Spinal cord (tissue), 10 donors: ENCODE measurements at places on chromosomes 7 and 10. TPM values are rescaled to one million over a fixed set of nuclear protein-coding genes. Genes with fewer than 3 reads are reported as not detected.

- H3K27ac ChIP-seq = no peak overlapping the region
- no peak overlapping the region for H3K4me3 ChIP-seq
- H3K27me3 ChIP-seq = no peaks in the 10 kb centered on the region
- peaks cover 34% of the 10 kb centered on the region for H3K4me1 ChIP-seq
Measured at GRCh38 chr7:47400741-47401206, 181.1 kb downstream of the TNS3 start.

DNA sequence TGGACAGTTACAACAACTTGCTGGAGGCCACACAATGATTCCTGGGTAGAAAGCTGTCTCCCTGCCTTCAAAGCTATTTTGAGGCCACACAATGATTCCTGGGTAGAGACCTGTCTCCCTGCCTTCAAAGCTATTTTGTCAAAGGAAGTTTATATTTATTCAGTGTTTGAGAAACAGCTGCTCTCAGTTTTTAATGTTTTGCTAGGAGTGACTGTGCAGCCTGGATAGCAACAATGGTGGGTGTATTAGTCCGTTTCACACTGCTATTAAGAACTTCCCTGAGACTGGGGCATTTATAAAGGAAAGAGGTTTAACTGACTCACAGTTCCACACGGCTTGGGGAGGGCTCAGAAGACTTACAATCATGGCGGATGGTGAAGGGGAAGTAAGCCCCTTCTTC, 3.9 kb upstream of the SGPL1 start:
- no peaks in the 10 kb centered on the region for H3K27me3 ChIP-seq
- DNase-seq = no peak
- peaks cover 10% of the 10 kb centered on the region for H3K4me1 ChIP-seq
- H3K36me3 ChIP-seq = no peaks in the 10 kb centered on the region
- H3K4me3 ChIP-seq = no peak overlapping the region

- H3K36me3 ChIP-seq = no peaks in the 10 kb centered on the region
- H3K27me3 ChIP-seq = no peaks in the 10 kb centered on the region
- no peak overlapping the region for H3K27ac ChIP-seq
- DNase-seq = no peak
- no peak overlapping the region for H3K4me3 ChIP-seq
Measured at GRCh38 chr10:88111294-88111693, 247.9 kb downstream of the PTEN start.

GRCh38 chr10:124992462-124993344, 50.8 kb downstream of the ZRANB1 start:
- H3K4me1 ChIP-seq = peaks cover 34% of the 10 kb centered on the region
- peaks cover 75% of the 10 kb centered on the region for H3K36me3 ChIP-seq

DNA sequence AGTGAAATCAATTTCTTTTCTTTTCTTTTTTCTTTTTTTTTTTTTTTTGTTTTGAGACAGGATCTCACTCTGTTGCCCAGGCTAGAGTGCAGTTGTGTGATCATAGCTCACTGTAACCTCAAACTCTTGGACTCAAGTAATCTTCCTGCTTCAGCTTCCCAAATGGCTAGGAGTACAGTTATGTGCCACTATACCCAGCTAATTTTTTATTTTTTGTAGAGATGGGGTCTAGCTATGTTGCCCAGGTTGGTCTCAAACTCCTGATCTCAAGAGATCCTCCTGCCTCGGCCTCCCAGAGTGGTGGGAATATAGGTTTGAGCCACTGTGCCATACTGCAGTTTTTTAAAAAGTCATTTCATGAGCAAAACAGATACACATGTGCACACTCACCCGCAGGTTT, 79.8 kb downstream of the ANK3 start:
- DNase-seq = no peak
- no peaks in the 10 kb centered on the region for H3K27me3 ChIP-seq
- no peak overlapping the region for H3K4me3 ChIP-seq
- H3K36me3 ChIP-seq = no peaks in the 10 kb centered on the region
- H3K4me1 ChIP-seq = no peaks in the 10 kb centered on the region

DNA sequence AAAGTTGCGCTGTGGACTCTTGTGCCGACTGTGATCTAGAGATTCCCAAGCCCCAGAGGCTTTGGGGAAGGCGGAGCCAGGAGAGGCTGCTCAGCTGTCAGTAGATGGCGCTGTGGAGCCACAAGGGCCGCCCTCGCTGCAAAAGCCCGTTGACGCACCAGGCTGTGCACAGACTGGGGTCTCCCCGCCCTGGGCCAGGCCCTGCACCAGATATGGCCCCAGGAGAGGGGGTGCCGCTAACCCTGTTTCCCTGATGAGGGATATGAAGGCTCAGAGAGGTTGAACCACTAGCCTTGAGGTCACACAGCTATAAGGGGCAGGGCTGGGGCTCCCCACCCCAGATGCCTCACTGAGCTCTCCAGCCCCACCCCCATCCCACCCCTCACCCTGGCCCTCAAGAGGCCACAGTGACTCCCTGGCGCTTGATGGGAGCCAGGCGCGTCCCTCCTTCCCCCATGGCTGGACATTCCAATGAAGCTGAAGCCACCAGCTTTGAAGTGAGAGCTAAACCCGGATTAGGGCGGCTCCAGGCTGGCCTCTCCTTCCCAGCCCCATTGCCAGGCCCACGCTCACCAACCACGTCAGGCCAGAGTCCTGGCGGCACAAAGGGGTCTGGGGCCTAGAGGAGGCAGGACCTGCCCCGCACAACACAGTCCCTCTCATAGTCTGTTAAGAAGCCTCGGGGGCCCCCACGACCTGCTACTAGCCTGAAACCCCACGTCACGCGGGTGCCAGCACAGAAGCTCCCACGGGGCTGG, 26.4 kb downstream of the MYL10 start:
- H3K36me3 ChIP-seq = no peaks in the 10 kb centered on the region
- peaks cover 39% of the 10 kb centered on the region for H3K4me1 ChIP-seq
- no peak overlapping the region for H3K27ac ChIP-seq
- H3K27me3 ChIP-seq = no peaks in the 10 kb centered on the region
- no peak overlapping the region for H3K4me3 ChIP-seq

GRCh38 chr7:30164567-30164966, 29.8 kb downstream of the MTURN start:
- no peak overlapping the region for H3K27ac ChIP-seq
- H3K36me3 ChIP-seq = peaks cover 6% of the 10 kb centered on the region
- H3K27me3 ChIP-seq = no peaks in the 10 kb centered on the region

- H3K27me3 ChIP-seq = no peaks in the 10 kb centered on the region
- H3K4me3 ChIP-seq = no peak overlapping the region
- peaks cover 4% of the 10 kb centered on the region for H3K4me1 ChIP-seq
- no peak for DNase-seq
- no peak overlapping the region for H3K27ac ChIP-seq
Measured at GRCh38 chr7:127816354-127817190, 164.6 kb downstream of the SND1 start.

DNA sequence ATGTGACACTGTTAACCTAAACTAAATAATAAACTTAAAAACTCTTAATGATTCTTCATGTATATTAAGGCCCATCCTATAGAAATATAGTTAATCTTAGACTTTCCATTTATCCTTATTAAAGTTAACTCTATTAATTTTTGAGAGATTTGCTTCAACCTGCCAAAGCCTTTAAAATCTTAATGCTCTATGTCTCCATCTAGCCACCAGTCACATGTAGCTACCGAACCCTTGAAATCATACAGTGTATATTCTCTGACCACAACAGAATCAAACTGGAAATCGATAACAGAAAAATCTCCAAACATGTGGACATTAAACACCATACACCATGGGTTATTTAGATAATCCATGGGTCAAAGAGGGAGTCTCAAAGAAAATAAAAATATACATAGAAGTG, 51.9 kb downstream of the ASZ1 start:
- no peak overlapping the region for H3K27ac ChIP-seq
- no peak overlapping the region for H3K4me3 ChIP-seq
- H3K36me3 ChIP-seq = no peaks in the 10 kb centered on the region
- no peaks in the 10 kb centered on the region for H3K4me1 ChIP-seq

DNA sequence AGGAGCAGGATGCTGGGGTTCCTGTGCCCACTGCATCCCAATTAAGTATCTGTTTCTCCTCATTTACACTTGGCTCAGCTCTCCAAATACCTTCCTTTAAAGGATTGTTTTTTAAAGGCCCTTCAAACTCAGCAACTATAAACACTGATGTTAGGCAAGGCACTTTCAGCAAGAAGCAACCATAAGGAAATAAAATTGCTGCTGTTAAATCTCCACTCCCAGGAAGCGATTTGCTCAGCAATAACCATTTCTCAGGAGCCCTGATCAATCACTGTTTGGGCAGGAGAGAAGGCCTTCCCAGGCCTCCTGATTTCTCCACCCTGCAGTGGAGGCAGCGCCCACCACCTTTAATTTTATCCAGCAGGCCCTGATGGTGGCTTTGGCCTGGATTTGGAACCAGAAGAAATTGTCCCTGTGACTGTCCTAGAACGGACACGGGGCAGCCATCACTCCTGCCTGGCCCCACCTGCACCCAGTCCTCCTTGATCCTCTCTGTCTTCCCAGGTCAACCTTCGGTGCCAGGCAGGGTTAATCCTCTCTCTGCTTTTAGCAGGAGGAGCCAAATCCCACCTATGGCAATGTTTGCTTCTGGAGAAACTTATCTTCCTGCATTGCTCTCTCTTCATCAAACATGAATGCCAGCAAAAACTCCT, 199.8 kb downstream of the PLXNA4 start:
- no peaks in the 10 kb centered on the region for H3K4me1 ChIP-seq
- H3K27me3 ChIP-seq = no peaks in the 10 kb centered on the region
- no peak overlapping the region for H3K27ac ChIP-seq
- DNase-seq = no peak

Gene LAMB4
- 0.50 TPM for total RNA-seq

Gene ARID5B
- 25.7 TPM for total RNA-seq

Gene TAC1
- total RNA-seq = 105 TPM

Gene SEMA3D
- total RNA-seq = 41.0 TPM

Gene CUEDC2
- 87.2 TPM for total RNA-seq

Gene SORCS1
- 11.4 TPM for total RNA-seq

Gene BUD23
- total RNA-seq = 24.6 TPM

Gene CARD11
- total RNA-seq = 0.77 TPM

Gene CTAGE8
- 2.6 TPM for total RNA-seq

Gene CPSF4
- 38.0 TPM for total RNA-seq
